ENCODE measurements at places on chromosomes 3 and 15.

GRCh38 chr15:93466380-93466779 is 377.4 kb upstream of the RGMA start:
- no peak for DNase-seq

GRCh38 chr3:152100491-152101132 is 168.1 kb upstream of the MBNL1 start:
- DNase-seq: no peak

GRCh38 chr3:40911928-40912327 is 287.4 kb upstream of the CTNNB1 start:
- DNase-seq: no peak

DNA sequence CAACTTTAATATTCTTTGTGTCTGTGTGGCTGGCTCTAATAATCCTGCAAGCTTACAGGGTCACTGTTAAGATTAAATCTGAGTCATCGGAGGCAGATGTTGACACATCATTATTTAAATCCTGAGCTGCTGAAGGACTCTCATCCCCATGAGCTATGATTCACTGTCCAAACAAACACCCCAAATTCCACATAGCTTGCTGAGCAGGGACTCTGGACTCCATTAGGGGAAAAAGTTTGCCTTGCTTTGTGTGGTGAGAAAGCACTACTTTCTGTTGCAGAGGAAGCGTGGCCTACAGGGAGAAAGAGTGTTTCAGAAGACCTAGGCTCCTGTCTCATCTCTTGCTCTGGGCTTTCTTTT is 213.7 kb downstream of the PDCD6IP start:
- peak; percentile 99 for DNase-seq

DNA sequence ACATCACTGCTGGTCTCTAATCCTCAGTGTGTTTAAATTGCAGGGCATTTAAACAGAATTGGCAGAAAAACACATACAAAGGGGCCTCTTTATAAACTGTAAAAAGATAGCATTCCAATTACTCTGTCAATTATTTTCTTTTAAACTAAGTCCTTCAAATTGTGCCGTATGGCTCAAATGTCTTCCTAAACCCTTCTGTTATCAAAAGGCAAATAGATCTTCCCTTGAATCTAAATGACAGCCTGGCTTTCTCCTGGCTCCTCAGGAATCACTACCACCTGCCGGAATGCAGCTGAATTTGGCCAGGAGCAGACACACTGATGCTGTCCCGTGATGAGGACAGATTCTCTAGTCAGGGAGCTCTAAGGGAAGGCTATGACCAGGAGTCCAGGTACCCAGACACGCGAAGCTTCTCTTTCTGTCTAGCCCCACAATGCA is 85.6 kb downstream of the IGF2BP2 start:
- no peak for DNase-seq

GRCh38 chr3:125145751-125146475 is 66.6 kb downstream of the SLC12A8 start:
- no peak for DNase-seq

- no peak for DNase-seq
Observed at GRCh38 chr3:193507566-193507965, 47.1 kb downstream of the ATP13A4 start.

DNA sequence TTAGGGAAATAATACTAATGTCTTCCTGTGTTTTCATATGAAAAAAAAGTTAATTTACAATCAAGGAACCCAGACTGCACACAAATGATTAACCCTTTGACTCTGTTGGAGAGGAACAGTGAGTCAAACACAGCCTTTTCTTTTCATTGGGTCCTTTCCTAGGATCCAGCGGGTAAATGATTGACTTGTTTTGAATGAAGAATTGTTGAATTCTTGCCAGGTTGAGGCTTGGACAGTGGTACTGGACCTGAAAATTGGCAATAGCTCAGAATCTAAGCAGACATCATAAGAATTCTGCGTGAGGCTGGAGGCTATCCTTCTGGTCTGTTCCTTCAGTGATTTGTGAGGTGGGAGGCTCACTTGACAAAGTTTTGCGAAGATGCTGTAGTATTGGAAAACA is 143.0 kb downstream of the RYR3 start:
- DNase-seq: no peak

DNA sequence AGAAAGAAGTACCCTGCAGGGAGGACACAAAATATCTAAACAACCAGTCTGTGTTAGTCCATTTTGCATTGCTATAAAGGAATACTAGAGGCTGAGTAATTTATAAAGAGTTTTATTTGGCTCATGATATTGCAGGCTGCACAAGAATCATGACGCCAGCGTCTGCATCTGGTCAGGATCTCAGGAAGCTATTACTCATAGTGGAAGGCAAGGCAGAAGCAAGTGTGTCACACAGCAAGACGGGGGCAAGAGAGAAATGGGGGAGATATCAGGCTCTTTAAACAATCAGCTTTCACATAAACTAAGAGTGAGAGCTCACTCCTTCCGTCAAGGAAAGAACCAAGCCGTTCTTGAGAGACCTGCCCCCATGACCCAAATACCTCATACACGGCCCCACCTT is 614.8 kb downstream of the ZIC1 start:
- DNase-seq: peak; percentile 92

DNA sequence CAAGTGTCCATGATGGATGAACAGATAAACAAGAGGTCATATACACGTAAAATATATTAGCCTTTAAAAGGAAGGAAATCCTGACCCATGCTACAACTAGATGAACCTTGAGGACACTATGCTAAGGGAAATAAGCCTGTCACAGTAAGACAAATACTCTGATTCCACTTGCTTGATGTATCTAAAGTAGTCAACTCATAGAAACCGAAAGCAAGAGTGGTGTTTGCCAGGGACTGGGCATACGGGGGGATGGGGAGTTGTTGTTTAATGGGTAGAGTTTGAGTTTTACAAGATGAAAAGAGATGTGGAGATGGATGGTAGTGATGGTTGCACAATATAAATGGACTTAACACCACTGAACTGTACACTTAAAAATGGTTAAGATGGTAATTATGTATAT is 65.4 kb downstream of the C3orf70 start:
- DNase-seq: no peak

GRCh38 chr3:38131621-38132369 is 5.1 kb downstream of the ACAA1 start:
- peak; percentile 47 for DNase-seq

DNA sequence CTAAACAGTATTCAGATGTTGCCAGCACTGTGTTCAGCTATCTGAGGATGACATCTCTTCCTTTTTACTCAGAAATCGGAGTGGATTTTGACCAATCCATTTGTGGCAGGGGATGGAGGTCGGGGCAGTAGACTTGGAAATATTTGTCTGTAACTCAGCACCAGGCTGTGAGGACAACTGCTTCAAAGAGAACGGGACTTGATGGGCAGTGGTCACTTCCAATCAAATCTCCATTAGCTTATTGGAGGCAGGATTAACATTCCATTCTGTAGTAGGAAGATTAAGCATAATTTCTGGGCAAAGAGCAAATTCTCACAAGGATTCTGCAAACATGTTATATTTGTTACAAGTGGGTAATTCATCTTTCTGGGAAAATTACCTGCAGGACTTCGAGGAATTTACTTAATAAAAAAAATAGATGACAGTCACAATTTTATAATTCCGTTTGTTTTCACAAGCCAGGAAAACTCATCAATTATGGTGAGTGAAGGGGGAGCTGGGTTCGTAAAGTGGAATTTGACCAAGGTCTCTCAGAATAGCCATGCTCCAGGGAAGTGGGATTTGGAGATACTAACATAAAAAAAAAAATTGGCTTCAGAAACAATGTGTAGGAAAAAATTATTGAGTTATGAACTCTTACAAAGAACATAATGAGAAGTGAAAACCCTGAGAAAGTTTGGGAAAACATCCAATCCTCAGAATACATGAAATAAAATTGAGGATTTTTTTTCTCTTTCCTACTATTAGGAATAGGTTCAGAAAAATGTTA is 18.1 kb downstream of the CRABP1 start:
- DNase-seq: peak; percentile 25

- peak; percentile 57 for DNase-seq
Observed at GRCh38 chr3:149468504-149469212, 5.8 kb upstream of the TM4SF4 start.

DNA sequence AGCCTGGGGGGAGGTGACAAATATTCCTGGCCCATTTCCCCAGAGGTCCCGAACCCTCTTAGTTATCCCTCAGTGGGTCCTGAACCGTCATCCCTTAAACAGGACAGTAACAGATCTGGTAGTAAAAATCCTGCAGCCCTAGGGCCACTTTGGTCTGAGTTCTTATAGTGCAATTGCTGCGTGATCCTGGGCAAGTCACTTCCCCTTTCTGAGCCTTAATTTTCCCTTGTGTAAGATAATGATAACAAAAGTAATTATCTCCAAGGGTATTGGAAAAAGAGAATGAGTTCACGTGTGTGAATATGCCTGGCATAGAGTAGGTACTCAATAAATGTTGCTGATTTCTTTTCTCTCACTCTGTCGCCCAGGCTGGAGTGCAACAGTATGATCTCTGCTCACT is 2.9 kb upstream of the JAGN1 start:
- no peak for DNase-seq

GRCh38 chr15:31238906-31239305 is 87.7 kb upstream of the KLF13 start:
- no peak for DNase-seq

GRCh38 chr15:73927003-73927475 is 777 bp downstream of the LOXL1 start:
- no peak for DNase-seq

DNA sequence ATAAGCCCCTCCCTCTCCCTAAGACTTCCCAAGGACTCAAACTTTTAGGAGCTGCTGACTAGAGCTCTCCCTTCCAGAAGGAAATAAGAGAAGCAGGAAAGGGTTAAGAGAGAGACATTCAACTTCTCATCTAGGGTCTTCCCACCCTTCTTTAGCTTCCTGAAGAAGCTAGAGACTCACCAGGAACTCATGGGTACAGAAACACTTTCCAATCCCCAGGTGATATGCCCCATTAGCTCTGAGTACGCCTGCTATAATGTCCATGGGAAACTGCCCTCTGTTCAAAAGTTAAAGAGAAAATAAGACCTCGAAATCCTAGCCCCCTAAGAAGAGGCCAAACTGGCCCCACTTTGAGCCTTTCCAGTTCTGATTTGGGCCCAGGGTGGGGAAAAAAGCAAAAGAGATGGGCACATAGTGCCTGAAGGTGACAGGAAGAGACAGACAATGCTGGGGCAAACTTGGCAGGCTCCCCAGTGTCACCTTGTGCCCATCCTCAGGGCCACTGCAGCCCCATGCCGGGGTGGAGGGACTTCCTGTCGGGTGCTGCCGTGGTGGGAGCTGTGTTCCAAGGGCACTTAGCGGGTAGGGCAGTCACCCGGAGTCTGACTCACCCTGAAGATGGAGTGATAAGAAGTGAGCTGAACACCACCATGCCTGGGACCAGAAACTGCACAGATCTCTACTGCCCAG is 29.5 kb downstream of the CCDC12 start:
- no peak for DNase-seq

GRCh38 chr3:196222876-196223595 is 6.7 kb downstream of the SLC51A start:
- DNase-seq: no peak

All from fibroblast of mammary gland (primary cell).